ENCODE measurements at places on chromosomes 4 and X.
A peak's percentile ranks its signal among the peaks of the same experiment; 100 is the strongest.

DNA sequence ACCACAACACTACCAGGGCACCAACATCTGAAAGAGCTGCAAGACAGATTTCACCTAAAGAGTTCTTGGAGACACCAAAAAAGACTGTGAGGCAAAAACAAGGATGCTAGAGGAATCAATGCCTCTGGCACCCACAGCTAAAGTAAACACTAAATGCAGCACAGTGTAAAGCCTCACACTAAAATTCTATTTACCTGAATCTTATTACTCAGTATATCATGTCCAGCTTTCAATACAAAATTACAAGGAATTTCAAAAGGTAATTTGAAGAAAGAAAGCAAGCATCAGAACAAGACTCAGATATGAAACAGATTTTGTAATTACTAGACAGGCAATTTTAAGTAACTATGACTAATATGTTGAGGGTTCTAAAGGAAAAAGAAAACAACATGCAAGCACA is 19.6 kb downstream of the RAB28 start:
- no peak for DNase-seq

GRCh38 chrX:101799387-101799786 is 132.4 kb downstream of the ZMAT1 start:
- peak; percentile 64 for DNase-seq

DNA sequence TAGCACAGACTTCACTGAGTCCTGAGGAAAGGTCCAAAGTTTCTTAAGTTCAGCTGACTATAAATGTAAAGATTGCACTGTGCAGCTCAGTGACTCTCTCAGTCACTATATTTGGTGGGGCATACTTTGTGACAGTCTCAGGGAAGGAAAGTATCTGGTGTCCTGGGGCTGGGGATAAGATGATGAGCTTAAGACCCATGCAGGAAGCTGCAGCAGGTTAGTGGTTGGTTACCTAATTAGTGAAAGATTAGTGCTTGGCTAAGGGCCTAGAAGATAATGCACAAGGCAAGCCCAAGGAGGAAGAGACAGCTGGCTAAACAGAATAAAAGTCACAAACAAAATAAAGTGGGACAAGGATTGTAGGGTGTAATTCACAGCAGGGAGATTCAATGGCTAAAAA is 25.4 kb upstream of the SLITRK4 start:
- DNase-seq = no peak

GRCh38 chrX:8717354-8717753 is 14.6 kb downstream of the ANOS1 start:
- DNase-seq = no peak

DNA sequence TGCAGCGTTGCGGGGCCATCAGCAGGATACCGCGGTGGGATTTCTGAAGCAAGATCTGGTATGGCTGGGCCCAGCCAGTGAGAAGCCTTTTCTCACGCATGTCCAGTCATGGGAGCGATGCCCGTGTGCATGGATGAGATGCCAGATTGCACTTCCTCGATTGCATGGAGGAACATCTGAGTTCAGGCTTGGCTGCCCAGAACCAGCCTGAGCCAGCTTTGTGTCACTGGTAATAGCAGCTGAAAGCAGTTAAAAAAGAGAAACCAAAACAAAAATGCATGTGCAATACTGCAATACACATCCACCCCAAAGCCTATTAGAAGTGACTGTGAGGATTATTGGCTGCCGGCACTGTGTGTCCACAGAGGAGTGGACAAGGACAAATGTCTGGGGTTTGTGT is 59.3 kb downstream of the PSAPL1 start:
- peak; percentile 64 for DNase-seq

DNA sequence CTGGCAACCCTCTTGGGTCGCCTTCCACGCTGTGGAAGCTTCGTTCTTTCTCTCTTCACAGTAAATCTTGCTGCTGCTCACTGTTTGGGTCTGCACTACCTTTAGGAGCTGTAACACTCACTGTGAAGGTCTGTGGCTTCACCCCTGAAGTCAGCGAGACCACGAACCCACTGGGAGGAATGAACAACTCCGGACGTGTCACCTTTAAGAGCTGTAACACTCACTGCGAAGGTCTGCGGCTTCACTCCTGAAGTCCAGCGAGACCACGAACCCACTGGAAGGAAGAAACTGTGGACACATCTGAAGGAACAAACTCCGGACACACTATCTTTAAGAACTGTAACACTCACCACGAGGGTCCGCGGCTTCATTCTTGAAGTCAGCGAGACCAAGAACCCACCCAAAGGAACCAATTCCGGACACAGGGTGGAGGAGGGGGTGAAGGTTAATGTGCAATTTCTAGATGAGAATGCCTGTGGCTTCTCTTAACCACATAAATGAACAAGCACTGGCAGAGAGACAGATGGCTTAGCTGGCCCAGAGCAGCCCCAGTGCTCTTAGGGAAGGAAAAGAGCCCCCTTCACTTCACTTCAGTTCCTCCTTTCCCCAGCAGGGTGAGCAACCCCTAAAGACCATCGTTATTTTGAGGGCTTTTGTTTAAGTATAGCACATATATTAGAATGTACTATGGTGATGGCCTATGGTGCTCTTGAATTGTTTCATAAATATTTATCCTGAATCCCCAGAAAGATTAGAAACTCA is 73.0 kb downstream of the LUZP4 start:
- no peak for DNase-seq

DNA sequence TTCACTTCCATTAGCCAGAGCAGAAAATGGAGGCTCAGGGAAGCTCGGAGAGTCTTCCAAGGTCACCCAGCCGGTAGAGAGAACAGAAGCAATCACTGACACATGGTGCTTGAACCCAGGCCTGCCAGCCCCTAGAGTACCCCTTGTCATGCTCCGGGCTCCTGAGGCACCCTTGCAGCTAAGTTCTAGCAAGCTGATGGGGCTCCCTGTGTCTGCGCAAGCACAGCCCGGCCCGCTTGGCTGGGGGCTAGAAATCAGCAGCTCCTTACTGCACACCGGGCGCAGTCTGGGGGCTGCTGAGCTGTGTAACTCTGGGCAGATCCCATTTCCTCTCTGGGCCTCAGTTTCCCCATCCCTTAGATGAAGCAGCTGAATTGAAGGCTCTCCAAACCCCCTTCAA is 102.1 kb upstream of the PSAPL1 start:
- no peak for DNase-seq

DNA sequence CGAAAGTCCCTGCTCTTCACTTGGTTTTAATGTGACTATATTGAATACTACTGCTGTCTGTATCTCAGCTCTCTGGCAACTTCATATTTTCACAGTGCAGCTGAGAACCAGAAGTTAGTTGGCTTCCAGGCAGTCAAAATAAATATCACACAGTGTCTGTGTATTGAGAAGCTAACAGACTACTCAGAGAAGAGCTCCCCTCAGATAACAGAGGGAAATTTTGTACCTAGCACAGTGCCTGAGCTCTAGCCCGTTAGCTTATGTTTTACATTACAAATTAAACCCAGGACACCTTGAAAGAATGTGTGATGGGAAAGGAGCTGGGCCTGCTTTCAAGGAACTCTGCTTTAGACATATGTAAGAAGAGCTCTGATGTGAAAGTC is 22.7 kb downstream of the JADE1 start:
- no peak for DNase-seq

- no peak for DNase-seq
Observed at GRCh38 chrX:65750674-65751469, 83.4 kb downstream of the MSN start.

GRCh38 chr4:42871671-42872290 is 20.7 kb upstream of the GRXCR1 start:
- DNase-seq = no peak

DNA sequence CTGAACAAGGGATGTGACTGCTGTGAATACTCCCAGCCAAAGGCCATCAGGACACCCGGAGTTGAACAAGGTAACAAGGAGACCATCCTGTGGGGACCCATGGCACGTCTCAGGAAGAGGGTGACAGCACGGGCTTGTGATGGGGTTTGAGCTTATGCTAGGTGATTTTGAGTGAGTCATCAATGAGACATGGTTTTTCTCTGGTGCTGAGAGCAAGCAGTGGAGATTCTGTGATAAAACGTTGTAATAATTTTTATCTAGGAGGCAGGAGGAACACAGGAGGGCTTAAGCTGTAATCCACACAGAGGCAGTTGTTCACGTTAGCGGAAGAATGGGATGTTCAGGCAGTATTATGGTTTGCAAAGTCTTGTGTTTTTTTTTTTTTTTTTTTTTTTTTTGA is 36.0 kb downstream of the TRIML1 start:
- no peak for DNase-seq

- no peak for DNase-seq
Observed at GRCh38 chrX:150779385-150779784, 86.2 kb downstream of the MTMR1 start.

- DNase-seq = no peak
Observed at GRCh38 chr4:165204462-165204830, 2.9 kb upstream of the KLHL2 start.

- DNase-seq = no peak
Observed at GRCh38 chr4:174600391-174600790, 78.1 kb upstream of the HPGD start.

- no peak for DNase-seq
Observed at GRCh38 chr4:142671516-142671915, 174.6 kb downstream of the INPP4B start.

- no peak for DNase-seq
Observed at GRCh38 chr4:6779667-6780565, 2.6 kb upstream of the KIAA0232 start.

GRCh38 chr4:73727685-73728084 is 12.7 kb upstream of the CXCL8 start:
- DNase-seq = no peak

DNA sequence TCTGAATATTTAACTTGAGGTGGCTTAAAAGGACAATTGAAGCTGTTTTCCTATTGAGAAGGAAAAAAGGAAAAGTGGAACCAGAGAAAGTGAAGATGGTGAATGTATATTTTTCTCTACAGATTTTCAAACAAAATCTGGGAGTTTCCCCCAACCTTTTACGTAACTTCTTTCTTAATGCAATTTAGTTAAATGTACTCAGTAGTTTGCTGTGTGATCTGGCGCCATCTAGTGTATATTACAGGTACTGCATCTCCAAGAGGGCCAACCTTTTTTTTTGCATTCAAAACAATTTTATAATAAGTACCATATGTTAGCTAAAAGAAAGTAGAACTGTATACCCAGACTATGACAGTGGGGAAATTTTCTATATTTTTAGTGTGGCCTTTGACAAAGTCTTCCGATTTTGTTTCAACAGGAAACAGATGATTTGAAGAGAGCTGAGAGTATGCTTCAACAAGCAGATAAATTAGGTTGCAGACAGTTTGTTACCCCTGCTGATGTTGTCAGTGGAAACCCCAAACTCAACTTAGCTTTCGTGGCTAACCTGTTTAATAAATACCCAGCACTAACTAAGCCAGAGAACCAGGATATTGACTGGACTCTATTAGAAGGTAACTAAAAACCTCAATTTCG is 82.0 kb downstream of the PLS3 start:
- DNase-seq = peak; percentile 48

DNA sequence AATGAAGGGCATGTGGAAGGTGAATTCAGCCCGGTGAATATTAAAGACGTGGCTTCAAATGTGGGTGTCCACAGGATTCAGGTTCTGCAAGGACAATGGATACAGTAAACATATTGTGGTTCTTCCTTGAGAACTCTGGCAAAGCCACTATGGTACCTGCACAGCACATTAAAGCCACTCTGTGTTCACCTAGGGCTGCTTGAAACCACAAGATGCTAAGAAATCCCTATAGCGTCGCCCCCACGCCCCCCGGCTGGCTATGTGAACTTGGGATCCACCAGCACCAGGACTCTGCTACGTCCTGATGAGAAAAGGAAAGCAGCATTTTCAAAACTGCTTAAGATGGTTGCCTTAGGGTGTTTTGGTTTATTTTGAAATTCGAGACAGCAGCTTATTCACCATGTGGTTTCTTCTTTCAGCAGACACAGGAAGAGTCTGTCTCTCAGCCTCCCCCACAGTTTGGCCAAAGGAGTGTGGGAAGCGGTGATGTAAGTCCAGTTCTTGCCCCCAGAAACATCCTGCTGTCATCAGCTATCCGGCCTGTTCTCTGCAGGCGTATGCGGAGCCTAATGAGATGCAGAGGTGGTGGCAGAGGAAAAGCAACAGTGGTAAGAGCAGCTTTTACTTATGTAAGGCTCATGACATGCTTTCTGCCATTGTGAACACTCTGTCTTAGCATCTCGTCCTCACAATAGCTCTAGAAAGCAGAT is 111.5 kb downstream of the AFAP1 start:
- DNase-seq = peak; percentile 99

GRCh38 chr4:140740422-140740821 is 15.8 kb downstream of the TBC1D9 start:
- DNase-seq = no peak

DNA sequence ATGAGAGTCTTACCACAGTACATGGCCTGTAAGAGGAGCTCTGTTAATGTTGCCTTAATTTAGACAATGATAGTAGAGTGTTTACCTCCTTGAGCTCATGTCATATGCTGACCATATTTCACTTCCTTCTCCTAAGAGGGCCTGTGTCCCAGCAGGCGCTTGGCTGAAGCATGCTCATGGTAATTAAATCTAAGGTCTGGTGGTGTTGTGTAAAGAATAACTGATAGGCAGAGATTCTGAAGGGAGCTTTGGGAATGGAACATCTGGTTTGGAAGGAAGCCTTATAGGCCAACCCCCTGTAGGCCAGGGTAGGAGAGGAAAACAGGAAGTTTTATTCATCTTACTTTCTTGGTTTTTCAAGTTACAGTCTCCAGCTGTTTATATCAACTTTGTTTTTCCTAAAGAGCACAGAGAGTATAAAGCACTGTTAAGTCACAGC is 300.2 kb downstream of the USP46 start:
- DNase-seq = no peak

- no peak for DNase-seq
Observed at GRCh38 chr4:15925830-15926229, 12.7 kb downstream of the FGFBP1 start.

DNA sequence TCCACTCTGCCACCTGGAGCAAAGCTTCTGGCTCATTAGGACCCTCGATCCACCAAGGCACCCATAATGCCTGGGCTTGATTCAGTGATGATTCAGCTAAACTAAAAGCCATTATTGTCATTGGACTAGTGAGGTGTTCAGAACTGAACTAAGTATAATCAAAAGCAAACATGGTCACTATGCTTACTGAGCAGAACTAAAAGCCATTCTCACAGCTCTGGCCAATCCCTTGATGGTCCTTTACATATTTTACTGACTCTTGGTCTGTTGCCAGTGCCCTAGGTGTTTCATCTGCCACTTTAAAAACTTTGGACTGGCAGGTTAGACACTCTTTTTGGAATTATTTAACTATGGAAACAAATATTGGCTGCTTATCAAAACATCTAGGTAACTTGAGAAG is 703.5 kb downstream of the FAT4 start:
- DNase-seq = no peak

All from AG09309 (cell line).